ENCODE measurements at places on chromosomes 12 and 14.

- no peak for DNase-seq
Measured at GRCh38 chr12:27575762-27576118, 51.7 kb downstream of the PPFIBP1 start.

- no peak for DNase-seq
Measured at GRCh38 chr12:13875744-13876143, 105.7 kb downstream of the GRIN2B start.

DNA sequence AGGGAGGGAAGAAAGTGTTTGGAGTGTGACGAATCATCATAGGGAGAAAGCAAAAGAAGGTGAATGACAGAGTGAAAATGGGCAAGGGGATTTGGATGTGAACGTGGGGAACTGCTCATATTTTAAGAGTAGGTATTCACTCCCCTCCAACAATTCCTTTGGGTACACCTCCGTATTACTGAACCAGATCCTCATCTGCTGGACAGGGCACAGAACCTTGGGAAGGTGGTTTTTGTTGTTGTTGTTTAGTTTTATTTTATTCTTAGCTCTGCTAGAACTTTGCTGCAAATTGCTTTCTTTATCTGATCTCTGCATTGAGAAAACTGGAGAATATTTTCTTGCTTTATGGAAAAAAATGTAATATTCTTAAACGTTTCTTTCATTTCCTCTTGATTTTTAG is 7.1 kb downstream of the SCN8A start:
- DNase-seq = no peak

- no peak for DNase-seq
Measured at GRCh38 chr12:26281320-26281719, 85.9 kb downstream of the SSPN start.

- DNase-seq = no peak
Measured at GRCh38 chr14:106013879-106014376, 487.5 kb downstream of the TMEM121 start.

DNA sequence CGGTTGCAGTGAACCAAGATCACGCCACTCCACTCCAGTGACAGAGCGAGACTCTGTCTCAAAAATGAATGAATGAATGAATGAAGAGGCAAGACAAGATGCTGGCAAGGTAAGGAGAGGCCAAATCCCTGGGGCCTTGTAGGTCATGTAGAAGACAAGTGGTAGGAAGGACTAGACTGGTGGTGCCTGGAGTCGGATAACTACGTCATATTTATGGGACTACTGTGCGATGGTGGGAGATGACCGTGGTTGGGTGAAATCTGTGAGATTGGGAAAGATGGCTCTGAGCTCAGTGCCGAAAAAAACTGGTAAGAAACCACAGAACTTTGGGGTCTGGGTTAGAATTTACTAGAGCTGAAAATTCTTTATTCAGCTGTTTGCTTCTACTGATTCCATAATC is 50.6 kb downstream of the HELB start:
- no peak for DNase-seq

DNA sequence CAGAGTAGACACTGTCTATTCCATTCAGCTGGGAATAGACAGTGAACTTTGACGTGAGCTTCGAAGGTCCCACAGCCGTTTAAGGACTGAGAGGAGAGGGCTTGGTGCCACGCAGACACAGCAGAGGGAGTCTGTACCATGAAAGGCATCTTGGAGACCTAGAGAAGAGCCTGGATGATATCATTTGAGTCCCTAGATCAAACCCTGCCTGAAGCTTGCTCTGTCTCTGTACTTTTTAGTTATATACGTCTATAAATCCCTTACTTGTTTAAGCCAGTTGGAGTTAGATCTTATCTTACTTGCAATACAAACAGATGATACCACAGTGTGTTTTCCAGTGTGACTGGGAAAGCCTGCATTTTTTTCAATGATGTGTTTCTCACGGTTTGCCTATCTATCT is 128.9 kb upstream of the RTL1 start:
- no peak for DNase-seq

- DNase-seq = peak; percentile 40
Measured at GRCh38 chr12:5945071-5946008, at the start of gene ANO2. Gene ANO2, minus strand, starts transcription at chr12:5945259. Its CDS starts 42 bp downstream, at chr12:5945217.

DNA sequence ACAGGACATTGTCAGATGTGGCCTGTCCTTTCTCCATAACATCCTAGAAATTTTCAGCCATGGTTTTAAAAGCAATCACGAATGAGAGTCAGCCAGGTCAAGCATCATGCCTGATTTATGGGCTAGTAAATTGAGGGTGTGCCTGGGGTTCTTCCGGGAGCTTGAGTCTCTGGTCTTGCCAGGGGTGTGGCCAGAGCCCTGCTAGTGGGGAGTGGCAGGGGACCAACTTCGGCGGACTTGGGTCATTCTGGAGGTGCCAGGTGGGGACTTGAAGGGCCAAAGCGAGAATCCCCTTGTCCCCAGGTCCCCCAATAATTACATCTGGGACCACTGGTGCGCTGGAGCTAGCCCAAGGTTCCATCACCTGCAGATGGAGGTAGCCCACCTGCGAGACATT is 5.7 kb downstream of the OTUB2 start:
- DNase-seq = no peak

DNA sequence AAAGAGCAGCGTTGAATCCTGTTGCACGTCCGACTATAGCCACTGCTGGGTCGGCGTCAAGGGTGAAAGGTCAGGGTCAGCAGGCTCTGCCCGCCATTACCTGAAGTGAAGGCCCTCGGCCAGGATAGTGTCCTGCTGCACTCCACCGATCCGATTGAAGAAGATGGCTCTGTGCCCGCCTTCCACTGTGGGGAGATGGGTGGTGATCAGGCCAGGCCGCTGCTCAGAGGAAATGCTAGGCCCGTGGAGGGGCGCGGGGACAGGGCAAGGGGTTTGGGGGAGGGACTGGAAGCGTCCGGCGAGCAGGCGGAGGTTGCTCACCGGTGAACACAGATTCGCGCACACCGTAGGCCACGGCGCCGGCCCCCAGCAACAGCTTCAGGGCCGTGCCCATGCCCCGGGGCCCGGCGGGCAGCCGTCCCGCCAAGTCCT is 352 bp downstream of the PHB2 start:
- no peak for DNase-seq

DNA sequence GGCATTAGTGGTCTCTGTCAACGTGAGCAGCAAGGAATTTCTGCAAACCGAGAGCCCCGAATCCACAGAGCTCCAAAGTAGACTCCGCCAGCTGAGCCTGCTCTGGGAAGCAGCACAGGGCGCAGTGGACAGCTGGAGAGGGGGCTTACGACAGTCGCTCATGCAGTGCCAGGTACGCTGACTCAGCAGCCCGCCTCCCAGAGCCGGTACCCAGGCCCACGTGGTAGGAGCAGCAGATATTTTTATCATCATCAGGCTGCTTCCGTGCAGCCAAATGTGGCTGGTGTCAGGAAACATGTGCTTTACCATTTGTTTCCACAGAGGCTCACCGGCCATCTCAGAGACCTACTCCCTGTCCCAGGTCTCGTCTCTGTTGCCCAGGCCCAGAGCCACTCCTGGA is 73.7 kb downstream of the ESR2 start:
- DNase-seq = peak; percentile 87

- no peak for DNase-seq
Measured at GRCh38 chr12:15220451-15220850, 766 bp downstream of the RERG start.

- no peak for DNase-seq
Measured at GRCh38 chr14:37420622-37421021, 174.4 kb downstream of the FOXA1 start.

GRCh38 chr12:132044661-132045412 is 95.1 kb downstream of the EP400 start:
- no peak for DNase-seq

DNA sequence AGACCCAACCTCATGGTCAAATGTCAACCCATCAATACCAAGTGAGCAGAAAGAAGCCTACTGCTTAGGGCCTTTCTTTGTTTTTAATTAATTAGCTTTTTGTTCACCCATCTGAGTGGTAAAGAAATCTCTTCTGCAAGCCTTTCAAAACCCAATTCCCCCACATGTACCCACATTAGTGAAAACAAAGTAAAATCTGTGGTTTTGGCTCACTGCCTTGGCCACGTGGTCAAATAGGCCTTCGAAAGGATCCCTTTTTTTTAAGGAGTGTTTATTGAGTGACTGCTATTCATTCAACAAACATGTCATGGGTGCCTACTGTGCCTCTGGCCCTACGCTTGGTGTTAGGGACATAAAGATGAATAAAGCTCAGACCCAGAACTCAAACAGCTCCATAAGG is 160.1 kb downstream of the NUAK1 start:
- no peak for DNase-seq

DNA sequence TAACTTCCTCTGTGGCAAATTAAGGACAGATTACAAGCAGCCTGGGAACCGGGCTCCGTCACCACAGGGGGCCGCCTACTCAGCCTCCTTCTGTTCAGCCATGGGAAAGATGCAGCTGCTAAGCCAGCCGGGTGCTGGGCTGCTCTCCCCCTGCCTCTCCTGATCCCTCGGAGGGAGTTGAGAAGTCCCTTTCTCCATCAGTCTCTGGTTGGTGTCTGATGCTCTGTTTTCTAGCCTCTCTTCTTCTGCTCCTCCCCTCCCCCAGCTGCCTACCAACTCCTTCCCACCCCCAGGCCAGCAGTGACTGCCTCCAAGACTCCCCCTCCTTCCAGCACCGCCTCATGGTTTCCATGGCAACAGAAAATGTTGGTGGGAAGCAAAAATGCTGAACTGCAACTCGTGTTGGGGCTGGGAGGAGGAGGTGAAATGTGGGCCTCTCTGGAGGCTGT is 486.7 kb downstream of the APAF1 start:
- DNase-seq = peak; percentile 62

DNA sequence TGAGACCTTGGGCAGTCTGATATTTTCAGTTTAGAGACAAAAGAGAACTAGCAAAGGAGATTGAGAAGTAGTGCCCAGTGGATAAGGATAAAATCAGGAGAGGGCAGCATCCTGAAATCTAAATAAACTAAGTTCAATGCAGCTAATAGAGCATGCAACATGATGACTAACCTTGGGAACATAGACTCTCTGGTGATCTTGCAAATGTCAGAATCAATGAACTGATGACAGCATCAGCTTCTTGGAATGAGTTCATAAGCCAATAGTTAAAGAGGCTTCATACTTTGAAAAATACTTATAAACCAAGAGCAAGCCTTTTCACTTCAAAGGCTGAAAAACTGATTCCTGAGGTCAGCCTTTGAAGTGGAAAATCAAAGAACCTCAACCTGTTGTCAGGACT is 8.2 kb downstream of the TAS2R19 start:
- no peak for DNase-seq
